ENCODE measurements at places on chromosomes 13 and 19. TPM values are rescaled to one million over a fixed set of nuclear protein-coding genes. Genes with fewer than 3 reads are reported as not detected.

DNA sequence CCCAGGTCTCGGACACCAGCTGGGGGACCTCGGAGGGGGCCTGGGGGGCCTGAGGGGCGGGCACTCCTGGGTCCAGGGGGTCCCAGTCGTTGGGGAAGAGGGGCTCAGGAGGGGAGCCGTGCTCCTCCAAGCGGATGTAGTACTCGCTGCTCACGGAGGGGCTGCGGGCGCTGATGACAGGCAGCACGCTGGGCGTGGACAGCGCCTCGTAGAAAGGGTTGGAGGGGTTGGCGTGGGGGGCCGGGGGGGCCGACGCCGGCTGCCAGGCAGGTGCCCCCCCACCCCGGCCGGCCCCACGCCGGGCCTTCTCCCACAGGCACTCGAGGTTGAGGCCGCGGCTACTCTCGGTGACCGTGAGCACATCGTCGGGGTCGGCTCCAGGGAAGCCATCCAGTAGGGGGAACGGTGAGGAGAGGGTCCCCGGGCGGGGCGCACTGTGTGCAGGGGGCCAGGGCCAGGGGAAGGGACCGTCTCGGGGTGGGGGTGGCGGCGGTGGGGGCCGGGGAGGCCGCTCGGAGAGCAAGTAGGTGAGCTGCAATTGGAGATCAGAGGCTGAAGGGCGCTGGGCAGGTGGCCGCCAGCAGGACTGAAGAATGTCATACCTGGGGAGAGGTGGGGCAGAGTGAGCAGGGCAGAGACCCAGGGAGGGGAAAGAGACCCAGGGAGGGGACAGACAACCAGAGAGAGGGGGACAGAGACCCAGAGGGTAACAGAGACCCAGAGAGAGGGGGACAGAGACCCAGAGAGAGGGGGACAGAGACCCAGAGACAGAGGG is 12.1 kb downstream of the LMTK3 start:
- no peak overlapping the region for H3K4me3 ChIP-seq
- peaks cover 10% of the 10 kb centered on the region for H3K4me1 ChIP-seq
- no peak overlapping the region for H3K27ac ChIP-seq
- DNase-seq: no peak

- no peak overlapping the region for H3K27ac ChIP-seq
- no peaks in the 10 kb centered on the region for H3K27me3 ChIP-seq
- peaks cover 15% of the 10 kb centered on the region for H3K4me1 ChIP-seq
Observed at GRCh38 chr13:94416454-94417080, 62.9 kb downstream of the DCT start.

GRCh38 chr19:42488783-42489521 is 39.3 kb downstream of the CEACAM1 start:
- no peaks in the 10 kb centered on the region for H3K36me3 ChIP-seq
- H3K27ac ChIP-seq: no peak overlapping the region
- no peak overlapping the region for H3K4me3 ChIP-seq

- no peak for DNase-seq
- no peaks in the 10 kb centered on the region for H3K36me3 ChIP-seq
- H3K4me3 ChIP-seq: no peak overlapping the region
- no peaks in the 10 kb centered on the region for H3K27me3 ChIP-seq
- H3K4me1 ChIP-seq: no peaks in the 10 kb centered on the region
- H3K27ac ChIP-seq: no peak overlapping the region
Observed at GRCh38 chr13:52810526-52810925, 37.9 kb downstream of the PCDH8 start.

- H3K36me3 ChIP-seq: no peaks in the 10 kb centered on the region
- no peaks in the 10 kb centered on the region for H3K27me3 ChIP-seq
- no peak overlapping the region for H3K4me3 ChIP-seq
- peaks cover 55% of the 10 kb centered on the region for H3K4me1 ChIP-seq
Observed at GRCh38 chr13:112703449-112704284, 13.8 kb downstream of the ATP11A start.

GRCh38 chr19:5922161-5922545 is 8.1 kb downstream of the CAPS start:
- H3K27ac ChIP-seq: no peak overlapping the region
- H3K4me3 ChIP-seq: no peak overlapping the region
- H3K36me3 ChIP-seq: peaks cover 20% of the 10 kb centered on the region
- H3K27me3 ChIP-seq: no peaks in the 10 kb centered on the region
- DNase-seq: no peak
- H3K4me1 ChIP-seq: no peaks in the 10 kb centered on the region

DNA sequence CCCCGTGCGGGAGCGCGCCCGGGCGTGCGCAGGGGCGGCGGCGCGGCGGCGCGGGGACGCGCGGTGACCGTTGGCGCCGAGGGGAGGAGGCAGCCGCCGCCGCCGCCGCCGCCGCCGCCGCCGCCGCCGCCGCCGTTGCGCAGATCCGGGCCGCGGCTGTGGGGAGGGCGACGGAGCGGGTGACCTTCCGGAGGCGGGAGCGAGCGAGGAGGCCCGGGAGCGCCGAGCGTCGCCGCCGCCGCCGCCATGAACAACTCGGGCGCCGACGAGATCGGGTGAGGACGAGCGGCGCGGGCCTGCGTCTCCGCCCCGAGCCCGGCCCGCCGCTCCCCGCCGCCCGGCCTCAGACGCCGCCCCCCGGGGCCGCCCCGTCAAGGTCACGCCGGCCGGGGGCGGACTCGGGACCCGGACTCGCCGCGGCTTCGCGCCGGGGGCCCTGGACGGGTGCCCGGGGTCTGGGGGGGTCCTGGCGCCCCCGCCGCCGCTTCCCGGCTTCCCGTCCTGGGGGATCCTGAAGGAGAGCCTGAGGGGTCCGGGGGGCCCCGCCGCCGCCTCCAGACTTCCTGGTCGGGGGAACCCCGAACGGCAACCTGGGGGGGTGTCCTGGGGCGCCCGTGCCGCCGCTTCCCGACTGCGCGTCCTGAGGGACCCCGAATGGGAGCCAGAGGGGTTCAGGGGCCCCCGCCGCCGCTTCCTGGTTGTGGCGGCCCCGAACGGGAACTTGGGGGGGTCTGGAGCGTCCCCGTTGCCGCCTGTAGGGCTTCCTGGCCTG is at the start of gene DAZAP1:
TSS of gene DAZAP1 (plus strand) at position 59 of the 772 bp plus-strand sequence. CDS start at position 247, 188 bp downstream.
- peaks cover 10% of the 10 kb centered on the region for H3K4me1 ChIP-seq
- peak within 1 kb of the TSS; percentile 59 for H3K27ac ChIP-seq
- H3K36me3 ChIP-seq: no peaks in the 10 kb centered on the region
- H3K27me3 ChIP-seq: no peaks in the 10 kb centered on the region

DNA sequence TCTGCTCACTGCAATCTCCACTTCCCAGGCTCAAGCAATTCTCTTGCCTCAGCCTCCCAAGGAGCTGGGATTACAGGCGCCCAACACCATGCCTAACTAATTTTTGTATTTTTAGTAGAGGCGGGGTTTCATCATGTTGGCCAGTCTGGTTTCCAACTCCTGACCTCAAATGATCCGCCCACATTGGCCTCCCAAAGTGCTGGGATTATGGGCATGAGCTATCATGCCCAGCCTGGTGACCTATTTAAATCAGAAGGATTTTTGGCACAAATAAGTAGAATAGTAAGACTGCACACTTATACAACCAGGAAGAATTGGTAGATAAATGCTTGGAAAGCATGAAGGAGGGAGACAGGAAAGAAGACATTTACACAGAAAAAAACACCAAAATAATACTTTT is 53.4 kb upstream of the AKAP11 start:
- no peak for DNase-seq
- peaks cover 31% of the 10 kb centered on the region for H3K4me1 ChIP-seq
- H3K4me3 ChIP-seq: no peak overlapping the region
- no peaks in the 10 kb centered on the region for H3K27me3 ChIP-seq
- H3K36me3 ChIP-seq: no peaks in the 10 kb centered on the region

DNA sequence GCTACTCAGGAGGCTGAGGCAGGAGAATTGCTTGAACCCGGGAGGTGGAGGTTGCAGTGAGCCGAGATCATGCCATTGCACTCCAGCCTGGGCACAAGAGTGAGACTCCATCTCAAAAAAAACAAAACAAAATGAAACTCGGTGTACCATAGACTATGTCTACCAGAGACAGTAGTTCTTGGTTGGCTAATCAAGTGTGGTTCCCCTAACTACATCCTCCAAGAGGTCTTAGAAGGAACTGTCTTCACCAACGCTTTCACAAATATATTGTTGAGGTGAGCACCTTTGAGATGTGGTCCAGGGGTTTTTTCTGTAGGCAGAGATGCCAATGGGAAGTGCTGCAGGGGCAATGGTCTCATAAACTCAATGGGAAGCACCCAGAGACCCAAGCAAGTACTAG is 48.0 kb downstream of the RFC3 start:
- DNase-seq: no peak
- H3K4me3 ChIP-seq: no peak overlapping the region
- no peaks in the 10 kb centered on the region for H3K27me3 ChIP-seq
- H3K4me1 ChIP-seq: no peaks in the 10 kb centered on the region
- H3K36me3 ChIP-seq: 0 out of 2 replicates have a peak, but pooled peaks cover 6% of the 10 kb centered on the region

PGLYRP2 gene
- total RNA-seq: not detected

ZSCAN1 gene
- 0.93 TPM for total RNA-seq

FBXL12 gene
- total RNA-seq: 32.8 TPM
